ENCODE measurements at places on chromosomes 13 and 19.

DNA sequence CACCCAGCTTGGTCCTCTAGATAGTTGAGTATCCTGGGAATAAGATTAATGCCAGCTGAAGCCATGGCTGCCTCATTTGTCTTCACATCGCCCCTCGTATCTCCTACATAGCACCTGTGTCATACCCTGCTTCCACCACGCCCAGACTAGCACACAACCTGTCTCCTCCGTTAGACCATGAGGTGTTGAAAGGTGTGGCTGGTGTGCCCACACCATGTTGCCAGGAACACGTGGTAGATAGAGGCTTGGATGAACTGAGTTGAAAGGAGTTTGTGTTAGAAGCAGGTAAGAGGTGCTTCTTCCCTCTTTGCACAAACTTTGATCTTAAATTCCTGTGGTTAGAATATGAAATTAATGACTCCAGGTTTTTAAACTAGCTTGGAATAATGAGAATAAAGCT lies 40.1 kb downstream of the RGCC start:
- no peak for DNase-seq

GRCh38 chr19:51010066-51010795 lies 8.8 kb upstream of the KLK8 start:
- no peak for DNase-seq

- DNase-seq: peak; percentile 73
Observed at GRCh38 chr19:58182577-58182988, 278 bp upstream of the ZNF274 start.

DNA sequence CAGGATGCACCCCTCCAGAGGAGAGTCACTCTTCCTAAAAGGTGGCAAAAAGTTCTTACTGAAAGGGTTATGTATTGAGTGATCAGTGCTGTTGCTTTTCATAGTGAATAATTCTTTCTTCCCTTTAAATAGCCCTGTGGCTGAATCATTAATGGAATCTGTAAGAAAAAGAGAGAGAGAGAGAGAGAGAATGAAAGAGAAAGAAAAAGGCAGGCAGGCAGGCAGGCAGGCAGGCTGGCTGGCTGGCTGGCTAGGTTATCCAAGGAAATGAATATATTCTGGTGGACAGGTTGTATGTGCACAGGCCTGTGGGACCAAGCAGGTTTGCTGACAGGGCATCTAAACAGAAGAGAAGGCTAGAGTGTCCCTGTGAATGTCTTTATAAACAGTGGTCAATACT lies 100.5 kb downstream of the DLEU7 start:
- no peak for DNase-seq

- DNase-seq: no peak
Observed at GRCh38 chr19:47123406-47123805, 7.2 kb upstream of the SAE1 start.

- peak; percentile 66 for DNase-seq
Observed at GRCh38 chr19:35142606-35143230, 337 bp upstream of the FXYD7 start.

- DNase-seq: no peak
Observed at GRCh38 chr13:76803831-76804230, 82.4 kb downstream of the KCTD12 start.
